ENCODE measurements at places on chromosomes 7 and 10.

DNA sequence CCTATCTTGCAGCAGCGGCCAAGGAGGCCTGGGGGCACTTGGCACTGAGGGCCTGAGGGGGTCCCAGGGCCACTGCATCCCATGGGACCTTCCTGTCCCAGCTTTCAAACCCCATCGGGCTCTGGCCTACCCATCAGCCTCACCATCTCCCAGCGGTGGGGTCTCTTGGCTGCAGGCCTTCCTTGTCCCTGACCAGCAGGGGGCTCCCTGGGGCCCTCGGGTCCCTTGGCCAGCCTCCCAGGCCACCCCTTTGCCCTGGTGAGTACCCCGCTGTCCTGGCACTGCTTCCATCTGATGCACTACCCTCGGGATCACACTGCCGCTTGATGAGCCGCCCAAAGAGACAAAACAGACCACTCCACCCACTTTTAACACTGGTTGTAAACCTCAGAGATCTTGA, 43.5 kb downstream of the YKT6 start:
- DNase-seq: no peak

- DNase-seq: peak; percentile 61
Measured at GRCh38 chr10:105950410-105950809, 1214.1 kb downstream of the SORCS1 start.

DNA sequence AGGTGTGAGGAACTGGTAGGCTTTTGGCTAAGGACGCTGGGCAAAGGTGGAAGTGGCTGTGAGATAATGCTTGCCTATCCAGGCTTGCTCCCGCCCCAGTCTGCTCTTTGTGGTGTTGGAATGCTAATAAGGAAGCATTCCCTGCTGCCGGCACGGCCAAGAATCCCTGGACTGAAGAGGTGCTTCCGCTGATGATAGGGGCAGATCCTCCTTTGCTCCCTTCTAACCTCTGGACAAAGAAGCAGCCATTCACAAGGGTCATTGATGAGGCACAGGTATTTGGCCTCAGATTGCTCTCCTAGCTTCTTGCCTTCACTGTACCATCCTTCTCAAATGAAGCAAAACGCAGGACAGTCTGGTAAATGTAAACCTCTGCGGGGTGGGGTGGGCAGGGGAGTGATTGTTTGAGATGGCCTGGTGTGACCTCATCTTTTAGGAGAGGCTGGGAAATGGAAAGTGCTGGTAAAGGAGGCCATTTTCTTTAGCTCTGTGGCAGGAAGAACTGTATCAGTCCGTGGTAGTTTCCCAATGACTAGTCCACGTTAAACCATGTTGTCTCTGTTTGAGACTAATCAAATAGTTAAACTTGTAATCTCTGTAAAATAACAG, 1.7 kb downstream of the PGAM1 start:
- peak; percentile 40 for DNase-seq

GRCh38 chr7:29879609-29880008, 73.3 kb downstream of the WIPF3 start:
- no peak for DNase-seq

GRCh38 chr7:8443576-8444467, 10.4 kb downstream of the NXPH1 start:
- DNase-seq: peak; percentile 11

DNA sequence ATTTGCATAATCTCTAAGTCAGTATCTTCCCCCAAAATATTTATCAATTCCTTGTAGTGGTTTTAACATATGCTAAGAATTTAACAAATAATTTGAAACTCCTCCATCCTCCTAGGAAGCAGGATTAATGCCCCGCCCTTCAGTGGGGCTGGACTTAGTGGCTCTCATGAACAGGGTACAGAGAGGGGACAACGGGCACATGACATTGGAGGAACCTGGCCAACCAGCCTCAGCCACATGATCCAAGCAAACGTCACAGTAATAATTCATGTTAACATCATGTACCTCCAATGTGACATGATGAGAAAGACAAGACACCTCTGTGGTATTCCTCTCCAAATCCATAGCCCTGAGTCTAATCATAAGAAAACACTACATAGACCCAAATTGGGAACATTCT, 50.5 kb downstream of the NUDCD3 start:
- no peak for DNase-seq

DNA sequence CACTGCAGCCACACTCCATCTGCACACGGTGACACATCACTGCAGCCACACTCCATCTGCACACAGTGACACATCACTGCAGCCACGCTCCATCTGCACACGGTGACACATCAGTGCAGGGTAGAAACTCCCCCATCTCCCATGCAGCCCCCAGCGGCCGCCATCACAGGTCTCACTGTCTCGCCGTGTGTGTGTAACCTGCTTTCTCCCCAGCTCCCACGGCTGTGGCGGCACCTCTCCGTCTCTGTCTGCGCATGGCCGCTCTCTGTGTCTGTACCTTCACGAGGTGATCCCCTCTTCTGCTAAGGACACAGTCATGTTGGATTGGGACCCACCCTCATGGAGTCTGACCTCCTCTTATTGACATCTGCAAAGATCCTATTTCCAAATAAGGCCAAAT, 527.4 kb downstream of the PTPRN2 start:
- DNase-seq: no peak

DNA sequence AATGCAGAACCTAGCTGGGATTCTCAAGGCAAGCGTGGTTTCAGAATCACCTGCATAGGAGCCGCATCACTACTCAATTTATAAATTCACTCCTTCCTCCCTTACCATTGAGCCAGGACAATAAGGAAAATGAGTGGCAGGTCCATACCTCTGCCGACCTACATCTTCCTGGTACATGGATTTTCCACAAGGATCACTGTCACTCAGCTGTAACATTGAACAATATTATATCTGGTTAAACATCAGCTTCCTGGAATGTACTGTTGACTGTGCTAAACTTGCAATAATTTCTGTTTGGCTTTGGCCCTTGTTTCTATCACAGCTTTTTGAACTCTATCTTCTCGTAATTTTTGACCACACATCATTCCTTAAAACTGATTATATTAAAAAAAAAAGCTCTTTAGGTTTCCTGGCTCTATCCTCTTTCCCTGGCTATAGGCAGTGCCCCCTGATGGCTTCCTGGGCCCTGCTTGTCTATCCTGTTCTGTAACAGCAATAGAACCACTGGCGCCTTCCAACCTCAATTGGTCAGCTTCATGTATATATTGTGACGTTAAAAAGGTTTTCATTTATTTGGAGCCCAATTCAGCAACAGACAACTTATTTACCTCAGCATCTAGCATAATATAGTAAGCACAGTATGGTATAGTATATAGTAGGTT, 59.2 kb downstream of the RNLS start:
- DNase-seq: no peak

GRCh38 chr7:100959894-100960293, 9.5 kb upstream of the MUC12 start:
- no peak for DNase-seq

DNA sequence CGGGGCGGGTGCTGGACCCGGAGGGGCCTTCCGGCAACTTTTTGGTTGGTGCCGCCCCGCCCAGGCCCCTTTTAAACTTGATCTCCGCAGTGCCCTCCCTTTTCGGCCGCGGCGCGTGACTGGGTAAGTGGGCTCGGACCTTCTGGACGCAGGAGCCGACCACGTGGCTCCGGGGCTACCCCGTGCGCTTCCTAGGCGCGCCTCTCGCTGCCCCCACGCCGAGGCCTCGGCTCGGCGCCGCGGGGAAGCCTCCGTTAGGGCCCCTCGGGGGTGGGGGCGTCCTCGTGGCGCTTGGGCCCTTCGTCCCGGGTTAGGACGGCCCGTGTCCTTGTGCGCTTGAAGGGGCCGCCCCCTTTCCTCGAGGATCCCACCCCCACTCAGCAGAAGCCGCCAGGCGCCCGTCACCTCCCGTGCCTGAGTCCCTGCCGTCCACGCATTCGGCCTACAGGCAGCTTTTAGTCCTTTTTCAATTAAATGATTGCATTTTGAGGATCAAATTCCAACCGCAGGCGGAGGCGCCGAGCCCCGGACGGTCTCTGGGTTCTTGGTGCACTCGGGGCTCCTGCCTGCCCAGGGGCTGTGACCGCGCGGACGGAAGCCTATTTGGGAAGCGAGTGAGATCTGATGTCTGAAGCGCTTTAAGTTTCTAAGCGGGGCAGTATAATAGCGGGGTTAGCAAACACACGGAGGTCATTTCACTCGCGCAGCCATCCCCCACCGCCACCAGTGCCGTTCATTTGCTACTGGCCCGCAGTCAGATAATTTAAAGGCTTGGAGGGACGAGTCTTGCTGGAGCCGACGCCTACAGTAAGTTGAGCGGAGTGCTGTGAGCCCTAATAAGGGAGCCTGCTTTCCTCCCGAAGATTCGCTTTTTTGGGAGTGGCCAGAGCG, 31.8 kb upstream of the TOMM7 start:
- peak; percentile 86 for DNase-seq

GRCh38 chr7:94216944-94217461, 177.7 kb upstream of the COL1A2 start:
- DNase-seq: no peak

- no peak for DNase-seq
Measured at GRCh38 chr10:96493871-96494525, 19.7 kb downstream of the TLL2 start.

DNA sequence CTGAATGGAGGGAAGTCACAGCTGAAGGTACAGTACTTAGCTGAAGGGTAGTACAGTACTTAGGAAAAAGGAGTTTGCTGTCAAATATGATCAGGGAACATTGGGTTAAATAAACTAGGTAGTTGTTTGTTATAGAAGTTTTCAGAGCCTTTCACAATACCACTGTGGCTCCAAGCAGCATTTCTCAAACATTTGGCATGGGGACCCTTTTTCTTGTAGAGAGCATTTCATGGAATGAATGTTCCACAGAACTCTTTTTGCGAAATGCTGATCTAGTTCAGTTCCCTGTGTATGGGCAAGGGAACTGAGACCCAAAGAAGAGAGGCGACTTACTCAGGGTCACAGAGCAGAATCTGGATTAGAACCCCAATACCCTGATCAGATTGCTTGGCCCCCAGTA, 31.5 kb upstream of the DDX50 start:
- no peak for DNase-seq

- no peak for DNase-seq
Measured at GRCh38 chr7:21355406-21355874, 72.4 kb upstream of the SP4 start.

- DNase-seq: no peak
Measured at GRCh38 chr7:138313829-138314178, 146.3 kb upstream of the TRIM24 start.

- DNase-seq: no peak
Measured at GRCh38 chr10:63441404-63441803, 24.4 kb downstream of the JMJD1C start.

GRCh38 chr10:58721601-58722281, 209.1 kb downstream of the BICC1 start:
- no peak for DNase-seq

- DNase-seq: no peak
Measured at GRCh38 chr10:7272008-7272407, 138.8 kb downstream of the SFMBT2 start.

GRCh38 chr7:35714407-35714806, 19.5 kb upstream of the HERPUD2 start:
- no peak for DNase-seq

GRCh38 chr7:148575640-148576411, 14.7 kb upstream of the C7orf33 start:
- DNase-seq: peak; percentile 69
